ENCODE measurements at places on chromosomes 4 and X. TPM values are rescaled to one million over a fixed set of nuclear protein-coding genes. Genes with fewer than 3 reads are reported as not detected.

Gene RPL36A
- 258 TPM for total RNA-seq

Gene CT45A1
- total RNA-seq: not detected

Gene TMSB15B
- 0.35 TPM for total RNA-seq

DNA sequence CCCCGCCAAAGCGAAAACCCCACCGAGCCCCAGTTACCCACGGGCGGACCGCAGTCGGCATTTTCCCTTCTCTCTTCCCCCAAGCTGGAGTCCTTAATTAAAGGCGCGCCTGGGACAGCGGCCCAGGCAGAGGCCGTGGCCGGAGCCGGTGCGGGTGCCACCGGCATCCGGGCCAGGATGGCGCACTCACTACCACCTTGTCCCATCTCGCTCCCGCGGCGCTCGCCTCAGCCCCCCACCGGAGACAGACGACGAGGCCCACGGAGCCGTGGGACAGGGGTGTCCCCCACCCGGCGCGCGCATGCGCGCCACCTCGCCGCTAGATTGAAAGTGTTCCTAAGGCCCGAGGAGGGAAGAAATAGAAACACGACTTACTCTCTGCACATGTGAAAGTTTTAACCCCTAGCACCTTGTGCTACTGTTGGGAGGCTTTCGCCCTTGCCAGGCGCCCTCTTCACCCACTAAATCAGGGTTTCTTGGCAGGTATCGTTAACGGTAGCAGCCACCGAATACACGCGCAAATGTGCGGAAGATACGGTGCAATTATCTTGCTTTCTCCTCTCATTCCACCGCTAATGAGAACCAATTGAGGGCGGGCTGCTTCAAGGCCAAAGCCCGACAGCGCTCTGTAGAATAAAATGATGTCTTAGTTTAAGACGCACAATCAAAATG is 64.3 kb upstream of the CCDC160 start:
- DNase-seq: peak; percentile 66

DNA sequence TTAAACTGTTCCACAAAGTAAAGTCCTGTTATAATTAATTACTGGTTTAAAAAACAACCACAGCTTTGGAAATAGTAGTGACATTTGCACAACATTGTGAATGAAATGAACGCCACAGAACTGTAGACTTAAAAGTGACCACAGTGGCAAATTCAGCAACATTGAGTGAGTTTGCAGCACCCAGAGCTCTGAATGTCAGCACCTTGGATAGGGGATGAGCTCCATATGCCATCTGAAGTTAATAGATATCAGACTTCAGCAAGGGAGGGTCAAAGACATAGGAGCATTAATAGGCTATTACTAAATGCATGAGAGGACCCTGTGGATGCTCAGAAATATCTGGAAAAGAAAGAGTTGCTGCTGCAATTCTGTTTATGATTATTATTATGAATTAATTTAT is 55.3 kb upstream of the KCNIP4 start:
- no peak for DNase-seq

DNA sequence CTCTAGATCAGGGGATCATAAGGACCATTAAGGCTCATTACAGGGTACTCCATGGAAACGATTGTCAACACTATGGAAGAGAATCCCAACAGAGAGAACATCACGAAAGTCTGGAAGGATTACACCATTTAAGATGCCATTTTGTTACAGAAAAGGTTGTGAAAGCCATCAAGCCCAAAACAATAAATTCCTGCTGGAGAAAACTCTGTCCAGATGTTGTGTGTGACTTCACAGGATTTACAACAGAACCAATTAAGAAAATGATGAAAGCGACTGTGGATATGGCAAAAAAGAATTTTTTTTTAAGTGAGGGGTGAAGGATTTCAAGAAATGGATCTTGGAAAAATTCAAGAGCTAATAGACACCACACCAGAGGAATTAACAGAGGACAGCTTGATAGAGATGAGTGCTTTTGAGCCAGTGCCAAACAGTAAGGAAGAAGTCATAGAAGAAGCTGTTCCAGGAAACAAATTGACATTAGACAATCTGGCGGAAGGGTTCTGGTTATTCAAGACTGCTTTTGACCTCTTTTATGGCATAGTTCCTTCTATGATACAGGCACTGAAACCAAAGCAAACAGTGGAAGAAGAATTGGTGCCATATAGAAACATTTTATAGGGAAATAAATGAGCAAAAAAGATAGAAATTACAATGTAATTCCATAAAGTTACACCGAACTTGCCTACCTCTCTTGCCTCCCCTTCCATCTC is 17.3 kb upstream of the LSM6 start:
- DNase-seq: no peak

- DNase-seq: no peak
Measured at GRCh38 chr4:101787701-101788316, 2.7 kb upstream of the BANK1 start.
